ENCODE measurements at places on chromosomes 4 and X. TPM values are rescaled to one million over a fixed set of nuclear protein-coding genes. Genes with fewer than 3 reads are reported as not detected.

The ARHGAP10 gene
- 41.5 TPM for total RNA-seq

The CHIC1 gene
- total RNA-seq = 10.4 TPM

The TRIM75 gene
- 0.32 TPM for total RNA-seq

The KDR gene
- total RNA-seq = 0.86 TPM

The ZNF518B gene
- 30.3 TPM for total RNA-seq
